Activated effector memory CD4-positive, alpha-beta T cell treated with Interleukin-2 at 50 U/mL for 16 hours (primary cell): ENCODE measurements at places on chromosomes 2 and 18.
A peak's percentile ranks its signal among the peaks of the same experiment; 100 is the strongest.

- DNase-seq = no peak
These were observed 393.9 kb upstream of the ACVR2A start for GRCh38 chr2:147450661-147451510.

- DNase-seq = no peak
These were observed 1.4 kb upstream of the CAPN10 start for GRCh38 chr2:240585101-240585500.

DNA sequence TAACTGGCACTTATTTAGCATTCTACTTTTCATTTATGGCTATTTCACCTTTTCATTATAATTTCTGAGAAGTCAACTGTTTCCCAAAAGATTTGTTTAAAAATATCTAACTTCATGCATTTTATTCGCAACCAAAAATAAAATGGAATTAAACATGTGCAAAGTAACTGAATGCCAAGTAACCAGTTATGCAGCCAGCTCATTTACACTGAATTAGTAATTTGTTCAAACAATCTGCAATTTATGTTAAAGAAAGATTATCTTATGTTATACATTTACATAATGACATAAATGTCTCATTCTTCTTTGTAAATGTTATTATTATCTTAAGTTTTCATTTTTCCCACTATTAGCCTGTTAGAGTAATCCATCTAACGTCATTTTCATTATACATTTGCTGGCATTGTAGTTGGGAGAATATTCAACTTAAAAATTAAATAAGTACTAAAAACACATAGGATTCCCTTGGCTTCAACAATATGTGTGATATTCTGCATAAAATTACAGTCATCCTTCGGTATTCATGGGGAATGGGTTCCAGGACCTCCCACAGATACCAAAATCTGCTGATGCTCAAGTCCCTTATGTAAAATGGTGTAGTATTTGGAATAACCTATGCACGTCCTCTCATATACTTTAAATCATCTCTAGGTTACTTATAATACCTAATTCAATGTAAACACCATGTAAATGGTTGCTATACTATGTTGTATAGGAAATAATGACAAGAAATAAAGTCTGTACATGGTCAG is 43.7 kb upstream of the STAM2 start:
- DNase-seq = no peak

DNA sequence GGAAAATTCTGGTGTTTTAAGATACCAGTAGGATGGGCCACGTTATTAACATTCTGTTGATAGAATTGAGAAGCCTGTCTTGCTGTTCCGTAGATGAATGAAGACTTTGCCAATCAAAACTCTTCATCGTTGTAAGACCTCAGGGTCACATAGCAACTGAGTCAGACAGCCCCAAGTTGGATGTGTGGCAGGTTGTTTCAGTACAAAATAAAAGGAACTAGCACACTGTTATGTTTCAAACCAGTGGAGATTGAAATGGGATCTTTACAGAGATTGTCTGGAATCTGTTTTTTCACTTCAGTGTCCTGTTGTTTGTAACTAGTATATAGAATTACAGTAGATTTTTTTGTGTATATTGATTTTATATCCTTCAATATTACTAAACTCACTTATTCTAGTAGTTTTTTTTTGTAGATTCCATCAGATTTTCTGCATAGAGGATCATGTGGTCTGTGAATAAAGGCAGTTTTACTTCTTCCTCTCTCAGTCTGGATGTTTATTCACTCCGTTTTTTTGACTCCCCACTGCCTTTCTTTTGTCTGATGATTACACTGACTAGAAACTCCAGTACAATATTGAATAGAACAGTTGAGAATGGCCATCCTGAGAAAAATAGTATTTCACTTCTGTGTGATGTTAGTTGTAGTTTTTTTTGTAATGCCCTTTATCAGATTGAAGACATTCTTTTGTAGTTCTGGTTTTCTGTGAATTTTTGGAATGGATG is 22.7 kb downstream of the EPC2 start:
- no peak for DNase-seq

DNA sequence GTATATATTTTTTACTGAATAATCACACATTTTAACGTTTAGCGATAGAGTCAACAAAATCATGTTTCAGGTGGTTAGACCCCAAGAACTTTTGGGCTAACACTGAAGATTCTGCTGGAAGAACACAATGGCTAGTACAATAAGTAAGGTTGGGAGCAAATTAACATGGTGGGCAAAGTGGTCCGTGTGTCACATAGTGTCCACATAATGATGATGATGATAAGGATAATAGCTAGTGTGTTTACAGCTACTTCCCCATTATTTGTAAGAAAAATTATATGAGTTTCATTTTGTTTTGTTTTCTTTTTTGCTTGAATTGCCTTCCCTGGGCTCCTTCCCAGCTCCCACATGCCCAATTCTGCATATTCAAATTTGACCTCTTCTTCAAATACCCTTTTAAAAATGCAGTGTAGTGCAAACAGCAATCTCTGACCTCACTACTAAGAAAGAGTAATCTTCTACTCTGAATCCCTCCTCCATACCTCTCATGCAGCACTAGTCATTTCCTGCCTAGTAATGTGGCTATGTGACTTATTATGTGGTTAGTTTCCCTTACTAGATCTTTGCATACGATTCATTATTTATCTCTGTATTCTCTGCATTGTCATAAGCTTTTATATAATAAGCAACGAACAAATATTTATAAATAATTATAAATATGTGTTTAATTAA is 16.9 kb upstream of the VPS54 start:
- no peak for DNase-seq

DNA sequence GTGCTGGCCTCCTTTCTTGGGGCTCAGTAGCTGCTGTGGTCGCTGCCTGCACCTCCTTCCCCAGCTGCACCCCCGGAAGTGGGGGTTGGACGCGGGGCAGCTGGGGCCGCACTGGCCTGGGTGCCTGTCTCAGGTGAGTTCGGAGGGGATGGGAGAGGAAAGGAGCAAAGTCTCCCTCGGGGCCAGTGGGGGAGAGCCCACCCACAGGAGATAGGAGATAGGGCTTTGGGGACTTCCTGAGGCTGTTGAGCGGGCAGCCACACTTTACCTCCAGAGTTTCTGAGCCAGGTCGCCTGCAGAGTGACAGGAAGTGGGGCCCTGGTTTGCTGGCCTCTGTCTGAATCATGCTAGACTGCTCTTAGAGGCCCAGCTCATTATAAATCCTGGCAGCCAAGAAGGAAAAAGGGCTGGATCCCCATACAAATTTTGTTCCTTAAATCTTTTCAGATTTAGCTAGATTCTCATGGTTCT is 8.1 kb downstream of the MBP start:
- DNase-seq = peak; percentile 44

GRCh38 chr2:134715932-134716643 is 2.7 kb downstream of the TMEM163 start:
- no peak for DNase-seq

DNA sequence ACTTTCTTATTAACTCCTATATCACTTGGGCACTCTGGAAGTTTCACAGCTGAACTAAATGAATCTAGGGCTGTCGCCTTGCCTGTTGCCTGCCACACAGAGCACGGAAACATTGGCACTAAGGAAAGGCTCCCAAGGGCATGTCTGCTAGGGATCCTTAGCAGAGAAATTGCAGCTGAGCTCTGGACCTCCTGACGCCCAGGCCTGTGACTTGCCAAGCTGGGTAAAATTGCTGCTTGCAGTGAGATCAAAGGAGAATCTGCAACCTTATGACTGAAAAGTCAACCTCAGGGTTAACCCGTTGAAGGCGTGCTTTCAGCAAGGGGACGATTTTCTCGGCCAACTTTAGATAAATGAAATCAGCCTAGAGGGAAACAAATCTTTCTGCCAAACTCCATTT is 189.8 kb downstream of the NCK2 start:
- peak; percentile 28 for DNase-seq

GRCh38 chr2:205212357-205212756 is 469.9 kb upstream of the NRP2 start:
- no peak for DNase-seq

- no peak for DNase-seq
These were observed 797.0 kb upstream of the CHAC2 start for GRCh38 chr2:52970642-52971041.

DNA sequence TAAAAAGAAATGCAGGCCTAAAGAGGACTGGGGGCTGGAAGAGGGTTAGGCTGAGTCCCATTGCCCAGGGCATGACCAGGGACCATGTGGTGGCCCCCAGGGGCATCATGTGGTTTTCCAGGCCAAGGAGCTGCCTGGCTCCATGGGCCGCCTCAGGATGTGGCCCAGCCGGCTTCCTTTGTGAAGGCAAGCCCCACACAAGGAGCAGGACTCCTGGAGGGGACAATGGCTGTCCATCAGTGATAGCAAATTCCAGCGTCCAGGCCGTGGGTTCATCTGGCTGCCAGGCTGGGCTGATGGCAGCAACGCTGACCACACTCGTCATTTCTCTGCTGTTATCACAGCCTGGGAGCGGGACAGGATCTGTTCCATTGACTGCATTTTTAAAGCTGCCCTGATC is 82.5 kb downstream of the GBX2 start:
- DNase-seq = no peak

DNA sequence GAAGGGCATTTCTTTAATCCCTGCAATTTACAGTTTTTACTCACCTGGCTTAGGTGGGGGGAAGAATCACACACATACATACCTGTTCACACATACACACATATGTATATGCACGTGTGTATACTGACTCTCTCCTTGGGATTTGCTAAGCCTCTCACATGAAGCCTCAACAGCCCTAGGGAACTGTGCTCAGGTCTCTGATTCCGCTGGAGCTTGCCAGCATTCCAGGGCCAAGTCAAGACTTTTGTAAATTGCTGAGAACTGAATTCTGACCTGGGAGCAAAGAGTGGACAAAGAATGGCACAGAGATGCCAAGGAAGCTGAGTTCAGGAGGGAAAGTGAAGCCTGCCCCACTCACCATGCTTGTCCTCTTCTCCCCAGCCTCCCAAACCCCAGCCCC is 177.3 kb downstream of the TMEM247 start:
- no peak for DNase-seq

GRCh38 chr2:217793566-217794132 is 209.1 kb downstream of the TNS1 start:
- no peak for DNase-seq

DNA sequence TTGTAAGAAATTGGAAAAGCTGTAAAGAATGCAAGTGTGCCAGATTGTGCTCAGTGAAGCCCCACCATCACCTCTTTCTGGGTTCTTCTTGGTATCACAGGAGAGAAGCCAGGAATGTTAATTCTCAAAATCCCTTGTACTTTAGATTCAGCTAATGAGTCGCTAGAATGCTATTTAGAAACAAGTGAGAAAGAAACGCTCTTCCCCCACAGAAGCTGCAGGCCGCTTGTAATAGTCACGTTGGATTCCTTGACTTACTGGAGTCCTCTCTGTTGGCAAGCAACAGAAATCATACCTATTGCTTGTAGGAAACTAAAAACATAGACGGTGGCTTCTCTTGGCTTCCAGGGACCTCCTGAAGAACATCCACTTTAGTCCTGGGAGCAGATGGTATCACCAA is 375.6 kb upstream of the LRATD1 start:
- no peak for DNase-seq

- DNase-seq = no peak
These were observed 6.6 kb downstream of the OTOF start for GRCh38 chr2:26471289-26471688.

DNA sequence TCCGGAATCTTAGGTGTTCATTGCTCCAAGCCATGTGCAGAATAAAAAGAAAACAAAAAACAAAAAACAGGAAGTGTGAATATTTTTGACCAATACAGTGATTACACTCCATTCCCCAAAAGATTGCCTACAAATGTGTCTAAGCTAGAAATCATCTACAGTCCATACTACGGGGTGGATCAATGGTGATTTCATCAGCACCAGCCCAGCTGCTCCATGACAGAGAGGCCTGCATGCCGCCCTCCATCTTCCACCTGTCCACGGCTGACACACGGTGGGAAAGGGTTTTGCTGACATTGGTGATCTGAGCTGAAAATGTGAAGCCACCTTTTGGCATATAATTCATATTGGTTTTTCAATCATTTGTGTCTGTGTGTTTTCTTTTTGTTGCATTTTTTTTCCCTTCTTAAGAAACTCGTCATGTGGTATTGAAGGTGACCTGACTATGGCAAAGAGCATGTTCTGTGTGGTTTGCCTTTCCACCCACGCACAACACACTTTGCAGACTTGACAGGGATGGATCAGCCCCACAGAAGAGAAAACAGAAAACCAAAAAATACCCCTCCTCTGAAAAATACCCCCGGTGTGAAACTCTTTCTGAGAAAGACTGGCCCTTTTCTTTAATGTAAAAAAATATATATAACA is 533.1 kb downstream of the RNF144A start:
- DNase-seq = no peak

GRCh38 chr18:63063171-63063570 is 256.4 kb downstream of the BCL2 start:
- no peak for DNase-seq

- DNase-seq = no peak
These were observed 187.4 kb downstream of the LPIN1 start for GRCh38 chr2:11933854-11934253.

GRCh38 chr18:74281980-74282754 is 9.6 kb downstream of the CYB5A start:
- DNase-seq = no peak

GRCh38 chr2:239277401-239278085 is 123.3 kb downstream of the HDAC4 start:
- DNase-seq = no peak

GRCh38 chr2:105928563-105928962 is 183.9 kb downstream of the NCK2 start:
- no peak for DNase-seq

GRCh38 chr2:36404754-36405153 is 49.2 kb downstream of the CRIM1 start:
- no peak for DNase-seq

GRCh38 chr18:10412933-10413332 is 41.5 kb upstream of the APCDD1 start:
- no peak for DNase-seq

DNA sequence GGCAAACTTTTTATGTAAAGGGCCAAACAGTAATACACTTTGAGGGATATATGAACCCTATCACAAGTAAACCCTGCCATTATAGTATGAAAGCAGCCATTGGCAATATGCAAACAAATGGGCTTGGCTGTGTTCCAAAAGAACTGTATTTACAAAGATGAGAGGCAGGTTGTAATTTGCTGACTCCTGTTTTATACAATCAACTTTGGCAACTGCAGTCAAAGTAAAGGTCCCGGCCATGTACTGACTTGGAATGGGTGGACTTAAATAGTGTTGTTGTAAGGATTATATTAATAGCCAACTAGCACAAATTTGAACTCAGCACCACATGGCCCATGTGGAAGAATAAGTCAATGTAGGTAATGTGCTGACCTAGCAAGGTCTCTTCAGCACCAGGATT is 223.4 kb downstream of the WDPCP start:
- no peak for DNase-seq

GRCh38 chr18:28691496-28691840 is 514.5 kb upstream of the CDH2 start:
- DNase-seq = no peak
